ENCODE measurements at places on chromosomes 7 and 10.

DNA sequence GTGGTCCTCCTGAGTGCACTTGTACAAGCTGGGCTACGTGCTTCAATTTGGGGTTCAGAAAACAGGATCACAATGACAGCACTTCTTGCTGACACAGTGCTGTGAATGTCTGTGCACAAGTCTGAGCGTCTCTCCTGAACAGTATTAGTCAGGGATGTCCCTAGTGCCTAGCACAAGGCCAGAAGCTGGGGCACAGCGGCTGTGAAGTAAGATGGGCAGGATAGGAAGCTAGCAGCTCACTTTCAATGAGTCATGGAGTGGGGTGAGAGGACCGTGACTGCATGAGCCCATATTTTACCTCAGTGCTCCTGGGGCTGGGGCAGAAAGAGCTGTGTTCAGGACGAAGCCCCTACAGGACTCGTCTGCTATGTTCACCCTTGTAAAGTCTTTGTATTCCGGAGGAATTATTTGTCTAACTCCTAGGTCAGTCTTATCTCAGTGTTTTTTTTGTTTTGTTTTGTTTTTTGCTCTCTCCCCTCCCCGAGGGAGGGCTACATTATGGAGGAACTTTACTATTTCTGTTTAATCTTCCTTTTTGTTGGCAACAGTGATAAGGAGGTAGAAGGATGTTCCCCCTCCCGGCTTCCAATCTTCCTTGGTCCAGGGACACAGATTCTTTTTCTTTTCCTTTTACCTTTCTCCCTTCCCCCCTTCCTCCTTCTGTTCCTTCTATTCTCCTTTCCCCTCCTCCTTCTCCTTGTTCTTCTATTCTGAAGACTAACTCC is 2.8 kb upstream of the LRMDA start:
- DNase-seq: no peak

- no peak for DNase-seq
Observed at GRCh38 chr10:3702056-3702546, 82.9 kb downstream of the KLF6 start.

- no peak for DNase-seq
Observed at GRCh38 chr10:28914701-28915100, 237.4 kb downstream of the BAMBI start.

DNA sequence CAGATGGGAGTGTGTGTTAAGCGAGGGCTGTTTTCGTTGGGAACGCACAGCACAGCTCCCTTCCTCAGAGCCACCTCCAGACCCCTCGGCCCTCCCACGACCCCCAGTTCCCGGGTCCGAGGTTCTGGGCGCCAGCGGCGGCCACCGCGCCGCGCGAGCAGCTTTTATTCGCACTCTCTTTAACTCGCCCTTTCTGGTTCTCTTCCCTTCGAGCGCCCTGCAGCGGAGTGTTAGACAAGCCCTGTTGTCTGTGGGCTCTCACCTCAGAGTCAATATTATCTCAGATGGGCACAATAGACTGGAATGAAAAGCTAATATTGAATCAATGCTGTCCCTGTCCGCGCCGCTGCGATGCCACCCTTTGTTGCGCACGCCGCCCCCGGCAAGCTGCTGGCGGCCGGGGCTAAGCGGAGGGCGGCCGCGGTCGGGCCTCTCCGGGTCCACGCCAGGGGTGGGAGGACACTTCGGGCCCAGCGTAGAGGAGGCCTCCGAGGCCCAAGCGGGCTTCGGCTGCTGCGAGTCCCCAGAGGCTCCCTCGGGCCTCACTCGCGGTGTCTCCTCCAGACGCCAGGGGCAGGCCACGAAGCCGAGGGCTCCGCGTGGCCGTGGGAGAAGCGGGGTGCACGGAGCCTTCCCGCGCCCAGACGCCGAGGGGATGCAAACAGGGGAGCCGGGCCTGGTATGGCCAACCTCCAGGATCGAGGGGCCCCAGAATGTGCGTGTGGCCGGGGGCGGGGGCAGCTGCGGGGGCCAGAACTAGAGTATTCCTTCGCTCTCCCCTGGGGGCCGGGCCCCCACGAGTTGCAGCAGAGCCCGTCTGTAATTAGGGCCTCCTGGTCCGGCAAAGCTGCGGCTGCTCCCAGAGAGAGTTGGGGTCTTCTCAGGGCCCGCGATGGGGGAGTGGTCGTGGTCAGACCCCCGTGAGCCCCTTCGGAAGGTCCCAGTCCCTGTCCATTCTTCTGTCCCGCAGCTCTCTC is 7.9 kb upstream of the EMX2 start:
- DNase-seq: peak; percentile 64

DNA sequence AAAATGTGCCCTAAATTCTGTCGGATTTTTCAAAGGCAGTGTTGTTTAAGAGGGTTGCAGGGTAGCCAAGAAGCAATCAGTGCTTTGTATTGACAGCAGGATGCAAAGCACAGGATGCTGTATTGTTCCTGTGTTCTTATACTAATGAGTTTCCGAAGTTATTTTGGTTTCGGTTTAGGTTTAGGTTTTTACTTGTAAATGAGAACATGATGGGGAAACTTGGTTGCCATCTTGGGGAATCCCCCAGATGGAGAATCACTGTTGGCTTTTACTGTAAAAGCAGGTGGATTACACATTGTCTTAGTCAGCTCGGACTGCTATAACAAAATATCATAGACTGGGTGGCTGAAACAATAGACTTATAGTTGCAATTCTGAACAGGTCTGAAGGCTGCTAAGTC is 72.1 kb downstream of the INHBA start:
- DNase-seq: no peak
